HFFc6 (cell line): ENCODE measurements at places on chromosomes 11 and 22. TPM values are rescaled to one million over a fixed set of nuclear protein-coding genes. Genes with fewer than 3 reads are reported as not detected.

GRCh38 chr11:28447226-28447625 is 339.0 kb downstream of the METTL15 start:
- DNase-seq, result peak; percentile 72

DNA sequence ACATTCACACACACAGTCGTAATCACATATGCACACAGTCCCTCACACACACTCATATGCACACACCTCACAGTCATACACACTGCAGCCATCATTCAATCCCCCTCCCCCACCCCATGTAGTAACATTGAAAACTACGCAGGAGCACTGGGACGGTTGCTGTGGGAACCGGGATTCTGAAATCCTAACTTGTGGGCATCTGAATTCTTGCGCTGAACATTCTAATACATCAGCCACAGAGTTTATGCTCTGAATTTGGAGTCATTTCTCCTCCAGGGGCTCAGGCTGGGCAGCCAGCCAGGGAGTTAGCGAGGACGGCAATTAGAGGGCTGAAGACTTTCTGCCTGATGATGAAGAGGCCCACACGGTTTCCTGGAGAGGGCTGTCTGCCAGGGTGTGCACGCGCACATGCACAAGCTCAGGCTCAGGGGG is 32.7 kb downstream of the CD6 start:
- DNase-seq, result no peak

DNA sequence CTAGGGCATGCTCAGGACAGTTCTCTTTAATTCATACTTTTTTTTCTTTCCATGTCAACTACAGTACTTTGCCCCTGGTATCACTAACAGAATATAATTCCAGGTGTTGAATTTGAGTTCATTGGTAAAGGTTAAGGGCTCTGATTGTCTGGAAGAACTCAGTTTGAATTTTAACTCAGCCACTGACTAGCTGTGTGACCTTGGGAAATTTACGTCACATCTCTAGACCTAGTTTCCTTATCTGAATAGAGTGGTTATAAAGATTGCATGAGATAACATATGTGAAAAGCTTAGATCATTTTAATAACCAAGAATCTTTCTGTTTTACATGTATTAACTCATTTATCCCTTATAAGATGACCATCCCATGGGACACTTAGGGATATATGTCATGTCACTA is 15.8 kb upstream of the ZC3H12C start:
- DNase-seq, result no peak

DNA sequence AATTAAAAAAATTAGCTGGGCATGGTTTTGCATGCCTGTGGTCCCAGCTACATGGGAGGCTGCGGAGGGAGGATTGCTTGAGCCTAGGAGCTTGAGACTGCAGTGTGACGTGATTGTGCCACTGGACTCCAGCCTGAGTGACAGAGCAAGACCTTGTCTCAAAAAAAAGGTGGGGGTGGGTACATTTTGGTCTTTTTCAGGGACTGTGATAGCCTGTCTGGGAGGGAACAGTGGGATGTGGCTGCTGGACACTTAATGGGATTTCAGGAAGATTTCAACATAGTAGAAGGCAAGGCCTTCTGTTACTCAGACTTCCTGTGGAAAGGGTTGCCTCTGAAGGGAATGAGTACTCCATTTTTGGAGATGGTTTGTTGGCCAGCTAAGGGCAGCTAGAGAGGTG is 40.6 kb downstream of the RELT start:
- DNase-seq, result no peak

DNA sequence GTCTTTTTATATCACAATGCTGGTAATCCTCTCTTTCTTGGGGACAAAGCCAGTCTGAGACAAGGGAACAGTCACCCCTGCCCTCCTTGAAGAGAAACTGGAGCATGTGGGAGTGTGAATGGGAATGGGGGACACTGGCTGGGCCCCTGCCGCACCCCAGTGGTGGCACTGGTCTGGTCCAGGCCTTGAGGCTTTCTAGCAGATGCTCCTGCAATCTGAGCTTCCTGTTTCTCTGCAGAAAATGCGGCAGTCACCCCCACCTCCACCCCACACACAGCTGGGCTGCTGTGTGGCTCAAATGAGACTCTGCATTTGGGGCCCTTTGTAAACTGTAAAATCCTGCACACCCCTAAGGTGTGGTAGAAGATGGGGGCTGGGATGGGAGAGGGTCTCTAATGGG is 6.6 kb upstream of the MARK2 start:
- no peak for DNase-seq

DNA sequence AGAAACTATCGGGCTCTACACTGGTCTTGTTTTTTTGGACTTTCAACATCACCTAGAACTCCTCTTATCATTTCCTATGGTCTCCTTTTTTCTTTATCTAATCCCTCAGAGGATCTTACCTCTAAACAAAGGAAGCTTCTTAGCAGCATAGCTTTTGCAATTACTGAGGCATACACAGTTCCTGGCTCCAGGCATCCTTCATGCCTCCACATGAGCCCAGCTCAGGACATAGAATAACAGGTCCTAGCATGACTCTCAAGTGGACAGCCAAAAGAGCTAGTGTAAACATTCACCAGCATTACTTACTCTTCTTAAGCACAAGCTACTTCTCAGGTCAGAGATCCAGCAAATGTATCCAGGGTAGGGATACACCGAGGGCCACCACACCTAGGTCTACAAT is 17.1 kb downstream of the CFAP300 start:
- DNase-seq, result no peak

- no peak for DNase-seq
Observed at GRCh38 chr11:33622186-33622585, 78.4 kb downstream of the C11orf91 start.

DNA sequence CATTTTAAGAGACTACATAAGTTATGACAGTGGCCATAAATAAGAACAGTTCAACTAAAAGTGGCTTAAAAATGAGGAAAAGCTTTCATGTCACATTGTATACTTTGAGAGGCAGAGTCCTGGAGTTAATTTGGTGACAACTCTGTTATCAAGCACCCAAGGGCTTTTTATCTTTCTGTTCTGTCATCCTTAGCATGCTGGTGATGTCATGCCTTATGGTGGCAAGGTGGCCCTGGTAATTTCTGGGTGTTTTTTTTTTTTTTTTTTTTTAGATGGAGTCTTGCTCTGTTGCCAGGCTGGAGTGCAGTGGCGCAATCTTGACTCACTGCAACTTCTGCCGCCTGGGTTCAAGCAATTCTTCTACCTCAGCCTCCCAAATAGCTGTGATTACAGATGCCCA is 158.8 kb downstream of the AASDHPPT start:
- DNase-seq, result no peak

C11orf97 gene
- total RNA-seq, result not detected in 3 replicates

DNA sequence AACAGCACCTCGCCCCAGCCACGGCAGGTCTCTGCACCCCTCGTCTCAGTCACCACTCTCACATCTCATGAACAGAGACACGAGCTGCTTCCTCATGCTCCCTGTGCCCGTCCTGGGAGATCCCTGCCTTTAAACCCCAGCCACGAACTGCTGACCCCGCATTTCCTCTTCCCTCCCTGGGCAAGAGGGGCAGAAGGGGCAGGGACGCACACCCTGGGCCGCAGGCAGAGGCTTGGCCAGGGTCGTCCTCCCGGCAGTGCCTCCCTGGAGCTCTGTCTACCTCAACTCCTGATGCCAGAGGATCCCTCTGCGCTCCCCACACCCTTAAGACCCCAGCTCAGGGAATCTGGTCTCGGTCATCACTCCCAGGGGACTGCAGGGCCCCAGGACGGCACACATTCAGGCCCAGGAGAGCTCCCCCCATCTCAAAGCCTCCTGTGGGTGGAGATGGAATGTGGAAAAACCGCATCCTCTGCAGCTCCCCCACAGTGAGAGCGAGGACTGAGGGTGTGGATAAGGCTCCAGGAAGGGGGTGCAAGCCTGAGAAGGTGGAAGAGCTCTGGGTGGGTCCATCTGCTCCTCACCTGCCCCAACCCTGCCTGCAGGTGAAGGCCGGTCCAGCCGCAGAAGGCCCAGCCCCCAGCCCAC is 1.2 kb downstream of the BID start:
- peak; percentile 31 for DNase-seq

SPON1 gene
- not detected in 3 replicates for total RNA-seq

DNA sequence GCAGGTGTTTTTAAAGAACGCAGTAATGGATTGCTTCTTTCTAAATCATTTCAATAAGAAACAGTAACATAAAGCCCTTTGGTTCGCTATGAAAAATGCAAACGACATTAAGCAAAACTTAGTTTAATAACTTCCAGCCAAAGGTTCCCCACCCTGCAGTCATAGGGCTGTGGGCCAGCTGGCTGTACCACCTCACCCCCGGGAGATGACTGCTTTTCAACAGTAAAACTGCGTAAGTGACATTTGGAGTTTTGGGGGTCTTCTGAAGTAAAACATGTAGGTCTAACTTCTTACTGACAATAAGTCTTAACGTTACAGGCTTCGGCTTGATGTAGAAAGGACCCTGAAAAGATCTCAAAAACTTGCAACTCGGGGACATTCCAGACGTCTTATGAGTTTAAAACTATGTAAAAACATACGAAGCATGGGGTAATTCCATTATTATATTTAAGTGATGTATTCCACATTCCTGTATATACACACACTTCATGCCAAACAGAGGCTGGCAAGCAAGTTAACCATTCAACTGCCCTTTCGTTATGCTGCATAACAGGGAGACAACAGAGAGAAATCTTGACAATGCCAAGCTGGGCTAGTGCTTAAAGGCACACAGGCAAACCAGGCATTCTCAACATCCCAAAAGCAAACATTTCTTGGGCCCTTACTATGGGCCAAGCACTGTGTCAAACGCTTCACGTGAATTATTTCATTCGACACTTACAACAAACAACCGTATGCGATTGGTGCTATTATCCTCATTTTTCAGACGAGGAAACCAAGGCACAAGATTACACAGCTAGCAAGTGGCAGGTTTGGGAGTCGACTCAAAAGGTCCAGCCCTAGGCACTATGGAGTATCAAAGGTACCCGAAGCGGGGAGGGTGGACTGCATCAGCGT is 1.2 kb downstream of the MRTFA start:
- peak; percentile 21 for DNase-seq

DNA sequence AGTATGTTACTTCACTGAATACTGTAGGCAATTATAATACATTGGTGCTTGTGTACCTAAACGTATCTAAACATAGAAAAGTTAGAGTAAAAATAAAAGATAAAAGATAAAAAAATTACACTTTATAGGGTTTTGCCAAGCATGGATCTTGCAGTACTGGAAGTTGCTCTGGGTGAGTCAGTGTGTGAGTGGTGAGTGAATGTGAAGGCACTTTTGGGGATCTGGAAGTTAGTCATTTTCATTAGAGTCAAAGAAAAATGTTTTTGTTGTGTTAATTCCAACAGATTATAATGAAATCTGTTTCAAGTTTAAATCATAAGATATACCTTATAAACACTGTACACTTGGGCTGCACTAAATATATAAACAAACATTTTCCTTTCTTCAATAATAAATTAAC is 3.3 kb downstream of the SLC22A25 start:
- DNase-seq, result no peak

SOX10 gene
- not detected in 3 replicates for total RNA-seq

GRCh38 chr22:46068593-46069491 is 81.5 kb upstream of the PPARA start:
- DNase-seq, result peak; percentile 78

DNA sequence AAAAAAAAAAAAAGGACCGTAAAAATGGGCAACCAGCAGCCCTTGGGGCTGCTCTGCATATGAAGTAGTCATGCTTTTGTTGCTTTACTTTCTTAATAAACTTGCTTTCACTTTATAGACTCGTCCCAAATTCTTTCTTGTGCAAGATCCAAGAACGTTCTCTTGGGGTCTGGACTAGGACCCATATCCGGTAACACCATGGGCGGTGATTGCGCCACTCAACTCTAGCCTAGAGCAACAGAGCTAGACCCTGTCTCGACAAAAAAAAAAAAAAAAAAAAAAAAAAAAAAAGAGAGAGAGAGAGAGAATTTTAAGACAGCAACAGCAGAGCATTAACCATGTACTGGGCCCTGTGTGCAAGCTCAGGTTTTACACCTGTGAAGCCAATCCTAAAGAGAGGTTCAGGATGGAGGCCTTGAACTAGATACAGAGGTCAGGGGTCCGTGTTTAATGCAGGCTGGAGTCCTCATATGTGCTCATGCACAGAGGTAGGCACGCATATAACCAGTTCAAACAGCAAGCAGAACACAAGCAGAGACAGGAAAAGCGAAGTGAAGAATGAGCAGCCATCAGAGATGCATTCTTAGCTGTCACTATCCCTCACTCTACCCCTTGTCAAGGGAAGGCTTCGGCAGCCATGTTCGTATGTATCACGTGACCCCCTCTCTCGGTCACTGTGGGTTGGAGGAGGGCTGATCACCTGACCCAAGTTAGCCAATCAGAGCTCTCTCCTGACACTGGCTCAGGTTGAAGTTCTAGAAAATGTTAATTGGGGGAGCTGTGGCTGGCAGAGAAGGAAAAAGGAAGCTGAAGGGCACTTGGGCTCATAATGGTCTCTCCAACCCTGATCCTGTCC is 16.7 kb upstream of the SYT12 start:
- no peak for DNase-seq

CD6 gene
- total RNA-seq, result not detected in 3 replicates

POU2AF2 gene
- not detected in 2 replicates for total RNA-seq

CHCHD10 gene
- total RNA-seq, result 88.2 to 91.4 TPM (median 89.3 TPM) in 3 replicates

BCR gene
- 26.0 and 28.6 TPM in 2 replicates for total RNA-seq

DNA sequence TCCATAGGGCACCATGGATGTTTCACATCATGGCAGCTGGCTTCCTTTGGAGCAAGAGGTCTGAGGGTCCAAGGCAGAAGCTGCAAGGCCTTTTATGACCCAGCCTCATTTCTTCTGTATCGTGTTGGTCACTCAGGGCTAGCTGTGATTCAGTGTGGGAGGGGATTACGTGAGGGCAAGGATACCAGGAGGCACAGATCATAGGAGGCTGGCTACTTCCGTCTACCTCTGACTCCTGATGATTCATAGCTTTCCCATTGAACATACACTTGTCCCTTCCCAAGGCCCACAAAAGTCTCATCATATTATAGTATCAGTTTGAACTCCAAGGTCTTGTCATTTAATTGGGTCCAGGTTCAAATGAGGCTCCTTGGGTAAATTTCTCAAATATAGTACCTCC is 135.3 kb upstream of the ZBED5 start:
- DNase-seq, result no peak

OR6A2 gene
- not detected in 2 replicates for total RNA-seq

GRCh38 chr11:110912437-110912836 is 200.2 kb upstream of the ARHGAP20 start:
- DNase-seq, result no peak

DNA sequence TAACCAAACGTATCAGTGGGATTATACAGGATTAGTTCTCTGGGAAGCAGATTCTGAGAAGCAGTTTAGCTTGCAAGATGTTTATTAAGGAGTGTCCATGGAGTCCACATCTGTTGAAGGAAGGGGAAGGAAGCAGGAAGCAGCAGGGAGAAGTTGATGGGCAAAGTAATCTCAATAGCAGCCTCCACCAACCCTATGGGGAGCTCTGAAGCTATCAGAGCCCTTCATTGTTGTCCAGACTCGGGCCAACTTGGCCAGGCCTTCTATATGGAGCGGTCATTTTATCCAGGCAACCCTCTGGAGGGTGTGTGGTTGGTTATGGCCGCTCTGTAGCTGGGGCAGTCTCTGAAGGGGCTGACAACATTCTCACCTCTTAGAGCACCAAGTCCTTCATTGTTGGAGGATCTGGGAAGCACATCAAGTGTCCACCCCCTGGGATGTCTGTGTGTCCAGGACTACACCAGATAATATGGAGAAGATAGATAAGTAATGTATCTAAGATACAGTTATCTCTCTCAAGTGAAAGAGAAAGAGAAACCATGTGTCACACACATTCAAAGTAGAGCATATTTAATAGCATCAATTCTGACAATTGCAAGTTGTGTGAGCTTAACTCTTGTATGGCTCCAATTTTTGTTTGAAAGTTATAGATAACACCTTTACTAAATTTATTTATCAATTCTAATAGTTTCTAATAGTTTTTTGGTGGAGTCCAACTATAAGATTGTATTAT is 101.7 kb upstream of the TRIM77 start:
- DNase-seq, result no peak
